NCI-H446 treated with DMSO at 0.1 percent for 48 hours (cell line): ENCODE measurements at places on chromosomes 2 and 18.
A peak's percentile ranks its signal among the peaks of the same experiment; 100 is the strongest.

GRCh38 chr2:216693414-216694080 lies 1.8 kb downstream of the IGFBP5 start:
- DNase-seq = no peak

DNA sequence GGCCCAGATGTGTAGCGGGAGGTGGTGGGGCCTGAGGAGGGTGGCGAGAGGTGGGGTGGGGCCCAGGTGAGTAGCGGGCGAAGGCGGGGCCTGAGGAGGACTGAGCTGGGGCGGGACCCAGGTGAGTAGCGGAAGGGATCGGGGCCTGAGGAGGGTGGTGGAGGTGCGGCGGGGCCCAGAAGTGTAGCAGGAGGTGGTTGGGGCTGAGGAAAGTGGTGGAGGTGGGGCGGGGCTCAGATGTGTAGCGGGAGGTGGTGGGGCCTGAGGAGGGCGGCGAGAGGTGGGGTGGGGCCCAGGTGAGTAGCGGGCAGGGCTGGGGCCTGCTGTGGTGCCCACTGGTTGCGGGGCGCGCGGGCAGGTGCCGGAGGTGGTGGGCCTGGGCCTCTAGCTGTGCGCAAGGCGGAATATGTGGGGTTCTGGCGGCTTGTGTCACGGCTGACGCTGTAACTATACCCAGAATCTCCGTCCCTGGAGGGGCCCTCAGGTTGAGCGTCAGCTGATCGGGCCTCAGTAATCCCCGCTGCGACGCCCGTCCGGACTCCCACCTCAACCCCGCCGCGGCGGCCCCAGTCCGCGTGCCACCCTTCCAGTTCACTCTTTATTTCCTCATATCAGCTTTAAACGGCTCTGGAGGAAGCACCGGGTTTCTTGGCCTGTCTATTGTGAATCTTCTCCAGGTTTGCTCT lies 866 bp upstream of the SF3B6 start:
- no peak for DNase-seq

DNA sequence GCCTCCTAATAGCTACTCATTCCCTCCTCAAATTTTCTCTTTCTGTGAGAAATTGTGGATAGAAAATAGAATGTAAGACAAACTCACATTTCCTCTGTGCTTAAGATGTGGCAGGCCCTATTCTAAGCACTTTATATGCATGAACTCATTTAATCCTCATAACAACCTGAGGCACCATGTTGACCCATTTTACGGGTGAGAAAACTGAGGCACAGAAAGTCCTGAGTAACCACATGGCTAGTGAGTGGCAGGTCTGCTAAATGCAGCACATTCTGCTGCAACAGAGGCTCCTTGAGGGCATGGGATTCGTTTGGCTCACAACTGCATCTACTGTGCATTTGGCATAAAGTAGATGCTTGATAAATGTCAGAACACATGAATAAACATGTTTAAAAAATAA lies 22.7 kb upstream of the RNF149 start:
- no peak for DNase-seq

DNA sequence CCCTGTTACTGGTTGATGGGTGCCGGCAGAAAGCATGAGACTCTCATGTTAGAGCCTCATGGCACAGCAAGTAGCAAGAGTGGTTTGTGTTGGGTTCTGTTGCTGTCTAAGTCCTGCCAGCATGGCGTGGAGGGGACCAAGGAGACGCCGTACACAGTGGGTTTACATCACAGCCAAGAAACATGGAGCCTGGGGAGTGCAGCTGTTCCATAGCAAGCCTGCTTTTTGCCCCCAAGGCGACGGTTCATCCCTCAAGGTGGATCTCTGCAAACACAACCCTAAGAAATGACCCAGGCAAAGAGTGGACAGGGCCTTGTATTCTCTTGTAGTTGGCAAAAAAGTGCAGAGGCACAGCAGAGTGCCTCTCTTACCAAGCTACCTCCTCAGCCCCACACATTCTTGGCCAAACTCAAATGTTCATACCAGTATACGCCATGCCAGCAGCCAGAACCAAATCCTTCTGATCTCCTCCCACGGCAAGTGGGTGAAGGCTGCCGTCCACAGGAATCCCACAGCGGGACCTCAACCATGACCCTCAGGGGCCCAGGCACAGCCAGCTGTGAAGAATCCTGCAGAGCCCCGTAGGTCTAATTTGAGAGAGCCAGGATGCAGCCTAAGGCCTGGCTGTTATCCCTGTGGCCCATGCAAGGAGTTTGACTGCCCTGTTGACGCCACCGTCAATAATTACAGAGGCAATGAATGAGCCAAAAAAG lies 19.0 kb downstream of the SNED1 start:
- DNase-seq = no peak

- no peak for DNase-seq
Measured at GRCh38 chr18:23440131-23440530, 13.0 kb upstream of the RIOK3 start.

- DNase-seq = no peak
Measured at GRCh38 chr2:240259201-240259923, 118.9 kb upstream of the OTOS start.

- DNase-seq = no peak
Measured at GRCh38 chr2:27506587-27506986, 9.9 kb downstream of the GCKR start.

- DNase-seq = no peak
Measured at GRCh38 chr2:240369801-240370585, 65.5 kb upstream of the GPC1 start.

DNA sequence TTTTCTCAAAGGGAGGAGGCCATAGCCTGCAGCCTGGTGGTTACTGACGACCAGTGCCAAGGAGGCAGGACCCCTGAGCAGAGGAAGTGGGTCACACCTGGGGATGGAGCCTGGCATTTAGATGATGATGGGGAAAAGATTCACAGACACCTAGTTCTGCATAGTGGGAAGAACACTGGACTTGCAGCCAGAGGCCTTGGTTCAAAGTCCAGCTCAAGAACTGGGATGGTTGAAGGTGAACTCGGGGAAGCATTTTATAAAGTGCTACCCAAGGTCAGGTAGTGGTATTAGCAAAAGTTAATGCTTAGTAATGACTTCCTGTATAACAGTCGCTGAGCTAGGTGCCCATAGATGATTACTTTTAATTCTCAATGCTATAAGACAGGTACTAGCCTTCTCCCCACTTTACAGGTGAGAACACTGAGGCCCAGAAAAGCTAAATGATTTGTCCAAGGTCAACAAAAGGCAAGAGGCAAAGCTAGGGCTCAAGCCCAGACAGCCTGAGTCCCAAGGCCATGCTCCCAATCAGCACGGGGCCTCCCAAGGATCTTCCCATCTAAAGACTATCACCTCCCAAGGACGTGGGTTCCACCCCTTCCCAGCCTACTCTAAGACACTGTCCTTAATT lies 134.4 kb downstream of the TNS1 start:
- no peak for DNase-seq

- DNase-seq = no peak
Measured at GRCh38 chr18:55585920-55586561, 2.0 kb downstream of the TCF4 start.

DNA sequence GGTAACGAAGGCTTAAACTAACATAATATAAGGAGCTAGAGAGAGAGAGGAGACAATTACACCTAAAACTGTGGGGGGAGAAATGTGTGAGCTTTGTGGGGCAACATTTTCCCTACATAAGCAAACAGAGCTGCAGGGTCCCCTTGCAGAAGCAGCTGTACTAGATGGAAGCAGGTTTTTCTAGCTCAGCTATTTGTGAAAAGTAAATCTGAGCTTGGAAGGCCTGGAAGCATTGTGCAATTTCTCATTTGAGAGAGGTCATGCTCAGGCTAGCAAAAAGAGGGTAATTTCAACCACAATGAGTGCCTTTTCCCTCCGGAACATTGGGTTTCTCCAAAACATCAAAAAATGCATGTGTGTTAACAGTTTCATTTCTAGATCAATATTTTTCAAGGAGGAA lies 130.0 kb downstream of the ARL4C start:
- no peak for DNase-seq

DNA sequence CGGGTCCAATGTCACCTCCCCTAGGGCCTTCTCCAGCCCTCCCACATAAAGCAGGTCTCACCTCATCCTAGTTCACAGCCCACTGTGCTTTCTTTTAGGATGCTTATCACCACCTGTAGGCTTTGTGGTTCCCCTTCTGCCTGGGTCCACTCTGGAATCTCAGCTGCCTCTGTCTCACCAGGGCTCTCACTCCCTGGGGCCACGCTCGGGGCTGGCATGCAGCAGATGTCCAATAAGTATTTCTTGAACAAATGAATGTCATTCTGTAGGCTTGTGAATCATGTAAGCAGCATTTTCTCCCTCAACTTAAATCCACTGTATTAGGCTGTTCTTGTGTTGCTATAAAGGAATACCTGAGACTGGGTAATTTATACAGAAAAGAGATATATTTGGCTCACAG lies 4.3 kb upstream of the SH3BP4 start:
- no peak for DNase-seq

DNA sequence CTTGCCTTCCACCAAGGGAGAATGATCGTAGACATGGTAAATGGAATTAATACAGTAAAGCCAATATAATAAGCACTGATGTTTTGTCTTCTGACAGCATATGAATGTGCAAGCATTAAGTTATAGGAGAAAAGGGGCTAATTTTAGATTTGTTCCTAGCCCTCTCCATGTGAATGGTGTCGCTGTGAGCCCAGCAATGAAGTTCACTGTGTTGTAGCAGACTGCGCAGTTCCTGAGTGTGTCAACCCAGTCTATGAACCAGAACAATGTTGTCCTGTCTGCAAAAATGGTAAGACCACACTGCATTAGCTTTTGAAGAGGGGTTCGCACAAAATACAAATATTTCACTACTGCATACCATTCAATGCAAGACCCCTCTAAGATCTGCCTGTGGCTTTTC lies 25.6 kb downstream of the VWC2L start:
- DNase-seq = no peak

DNA sequence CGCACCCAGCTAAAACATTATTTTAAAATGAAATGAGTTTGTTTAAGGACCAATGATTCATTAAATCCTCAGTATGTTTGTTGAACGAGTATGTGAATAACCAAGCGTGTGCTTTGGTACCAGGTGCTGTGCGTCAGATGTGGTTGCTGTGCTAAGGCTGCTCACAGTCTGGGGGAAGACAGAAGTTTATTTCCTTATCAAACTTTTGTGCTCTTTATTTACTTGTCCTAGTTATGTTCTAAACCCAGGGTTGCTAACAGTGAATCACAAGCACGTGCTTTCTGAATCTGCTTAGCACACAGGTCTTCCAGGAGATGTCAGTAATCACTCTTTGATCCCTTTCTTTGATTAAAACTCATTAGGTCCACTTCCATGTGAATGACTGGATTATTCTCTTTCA lies 37.0 kb downstream of the RAPGEF4 start:
- no peak for DNase-seq

- DNase-seq = no peak
Measured at GRCh38 chr18:24027156-24027827, 12.7 kb downstream of the TTC39C start.

GRCh38 chr2:124485659-124486058 lies 460.6 kb downstream of the CNTNAP5 start:
- no peak for DNase-seq

DNA sequence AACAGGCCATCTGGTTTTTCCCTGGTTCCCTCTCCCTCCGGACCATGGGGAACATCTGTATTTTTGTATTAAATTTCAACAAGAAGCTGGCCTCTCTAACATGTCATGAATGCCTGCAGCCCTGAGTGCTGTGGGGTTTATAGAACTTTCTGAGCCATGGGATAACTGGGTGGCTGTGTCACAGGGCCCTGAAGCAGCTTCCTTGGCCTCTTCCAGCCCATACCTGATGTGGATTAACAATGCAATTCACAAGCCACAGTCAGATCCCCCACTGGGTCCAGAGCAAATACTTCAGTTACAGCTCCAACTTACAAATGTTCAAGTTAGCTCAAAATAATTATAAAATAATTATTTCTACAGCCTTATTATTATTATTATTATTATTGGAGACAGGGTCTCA lies 307.8 kb upstream of the CELF4 start:
- no peak for DNase-seq

- no peak for DNase-seq
Measured at GRCh38 chr2:88857951-88858411, 166.5 kb downstream of the RPIA start.

- no peak for DNase-seq
Measured at GRCh38 chr2:86284401-86284841, 53.0 kb downstream of the REEP1 start.

DNA sequence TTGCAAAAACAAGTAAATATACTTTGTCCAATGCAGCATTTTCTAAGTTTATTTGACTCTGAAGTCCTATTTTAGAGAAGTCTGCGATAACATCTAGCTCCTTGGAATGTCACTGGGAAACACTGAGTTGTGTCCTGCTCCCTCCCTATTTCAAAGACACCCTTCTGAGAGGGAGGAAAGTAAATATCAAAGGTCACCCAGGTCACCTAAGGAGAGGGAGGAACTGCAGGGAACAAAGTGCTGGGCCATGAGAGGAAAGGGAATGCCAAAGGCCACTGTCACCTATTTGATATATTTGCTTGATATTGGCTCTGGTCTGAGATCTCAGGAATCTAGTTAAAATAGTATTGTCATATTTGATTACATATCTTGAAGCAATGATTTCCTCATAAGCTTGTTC lies 201.3 kb downstream of the GCA start:
- DNase-seq = no peak

- DNase-seq = no peak
Measured at GRCh38 chr2:39738936-39739335, 40.1 kb downstream of the THUMPD2 start.

- no peak for DNase-seq
Measured at GRCh38 chr2:189022053-189022481, 47.9 kb downstream of the COL3A1 start.

GRCh38 chr2:238716585-238716984 lies 131.3 kb upstream of the TWIST2 start:
- DNase-seq = no peak

DNA sequence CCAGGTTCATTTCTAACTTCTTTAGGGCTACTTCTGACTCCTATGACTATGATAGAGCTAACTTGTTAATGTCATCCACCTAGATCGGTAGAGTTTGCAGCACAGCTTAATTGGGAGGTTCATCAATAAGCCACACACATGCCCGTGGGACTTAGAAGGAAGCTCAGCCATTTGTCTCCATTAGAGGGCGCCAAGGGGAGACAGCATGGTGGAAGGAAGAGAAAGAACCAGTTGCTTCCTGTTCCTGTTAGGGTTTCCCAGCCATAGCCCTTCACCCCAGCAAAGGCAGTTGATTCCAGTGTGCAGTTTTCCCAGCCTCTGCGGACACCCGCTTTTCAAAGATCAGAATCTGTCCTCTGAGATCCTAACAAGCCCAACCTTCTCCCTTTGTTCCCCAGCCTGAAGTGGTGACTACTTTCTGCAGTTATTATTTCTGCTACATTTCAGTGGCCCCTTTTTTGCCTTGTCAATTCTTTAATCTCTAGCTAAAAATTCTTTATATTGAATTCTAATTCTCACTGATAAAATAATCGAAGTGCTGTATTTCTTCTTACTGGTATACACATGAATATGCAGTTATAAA lies 30.3 kb downstream of the MAIP1 start:
- peak; percentile 3 for DNase-seq

GRCh38 chr2:142840436-142840835 lies 37.0 kb upstream of the KYNU start:
- DNase-seq = no peak

- DNase-seq = no peak
Measured at GRCh38 chr2:180413336-180413735, 406.2 kb upstream of the CWC22 start.
